Hypothalamus (tissue), 51 donors: ENCODE measurements at places on chromosomes 5 and 9.

DNA sequence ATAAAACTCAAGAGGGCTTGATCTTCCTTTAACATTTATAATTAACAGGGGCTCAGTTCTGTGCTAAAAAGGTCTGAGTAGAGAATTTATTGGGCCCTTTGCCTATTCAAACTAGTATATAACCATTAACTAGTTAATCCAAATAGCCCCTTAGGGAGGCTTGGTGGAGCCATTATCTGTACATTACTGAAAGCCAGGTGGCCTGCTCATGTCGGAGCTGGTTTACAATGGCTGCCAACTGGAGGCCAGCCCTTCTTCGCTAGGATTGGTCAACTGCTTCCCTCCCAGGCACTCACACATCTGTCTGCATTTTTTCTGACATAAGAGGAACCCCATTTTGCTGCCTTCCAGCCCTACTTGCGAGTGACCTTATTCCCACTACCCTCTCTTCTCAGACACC is 30.4 kb upstream of the NDFIP1 start:
- DNase-seq: no peak

DNA sequence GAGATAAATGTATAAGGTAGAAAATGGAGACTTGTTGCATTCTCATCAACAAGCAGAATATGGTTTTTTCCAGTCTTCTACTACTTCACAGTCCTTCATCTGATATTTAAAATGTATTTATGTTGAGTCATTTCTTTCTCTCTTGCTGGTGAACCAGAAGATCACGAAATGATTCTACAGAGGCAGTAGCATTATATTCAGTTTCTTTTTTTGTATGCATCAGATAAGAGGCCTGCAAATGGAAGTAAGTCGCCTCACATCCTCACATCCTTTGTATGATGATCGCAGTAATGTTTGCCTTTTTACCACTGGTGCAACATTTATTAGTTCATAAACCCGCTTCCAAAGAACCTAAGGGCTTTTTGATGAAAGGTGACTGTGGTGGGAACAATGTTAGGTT is 22.1 kb upstream of the IL13 start:
- DNase-seq: no peak

- no peak for DNase-seq
Observed at GRCh38 chr9:15416880-15417279, 5.8 kb upstream of the SNAPC3 start.

DNA sequence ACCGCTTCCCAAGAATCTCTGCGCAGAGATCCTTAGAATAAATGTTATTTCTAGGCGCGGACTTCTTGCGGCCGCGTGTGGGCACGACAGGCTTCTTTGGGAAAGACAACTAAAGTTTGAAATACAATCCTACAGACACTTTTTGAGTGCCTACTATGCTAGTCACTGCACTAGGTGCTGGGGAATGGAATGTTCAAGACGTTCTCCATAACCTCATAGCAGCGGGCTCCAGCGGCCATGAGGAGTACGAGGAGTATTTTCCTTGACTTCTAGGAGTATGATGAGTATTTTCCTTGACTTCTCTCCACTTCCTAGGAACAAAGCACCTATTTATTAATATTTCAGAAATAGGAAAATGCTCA is 636 bp upstream of the PWWP2A start:
- DNase-seq: no peak

DNA sequence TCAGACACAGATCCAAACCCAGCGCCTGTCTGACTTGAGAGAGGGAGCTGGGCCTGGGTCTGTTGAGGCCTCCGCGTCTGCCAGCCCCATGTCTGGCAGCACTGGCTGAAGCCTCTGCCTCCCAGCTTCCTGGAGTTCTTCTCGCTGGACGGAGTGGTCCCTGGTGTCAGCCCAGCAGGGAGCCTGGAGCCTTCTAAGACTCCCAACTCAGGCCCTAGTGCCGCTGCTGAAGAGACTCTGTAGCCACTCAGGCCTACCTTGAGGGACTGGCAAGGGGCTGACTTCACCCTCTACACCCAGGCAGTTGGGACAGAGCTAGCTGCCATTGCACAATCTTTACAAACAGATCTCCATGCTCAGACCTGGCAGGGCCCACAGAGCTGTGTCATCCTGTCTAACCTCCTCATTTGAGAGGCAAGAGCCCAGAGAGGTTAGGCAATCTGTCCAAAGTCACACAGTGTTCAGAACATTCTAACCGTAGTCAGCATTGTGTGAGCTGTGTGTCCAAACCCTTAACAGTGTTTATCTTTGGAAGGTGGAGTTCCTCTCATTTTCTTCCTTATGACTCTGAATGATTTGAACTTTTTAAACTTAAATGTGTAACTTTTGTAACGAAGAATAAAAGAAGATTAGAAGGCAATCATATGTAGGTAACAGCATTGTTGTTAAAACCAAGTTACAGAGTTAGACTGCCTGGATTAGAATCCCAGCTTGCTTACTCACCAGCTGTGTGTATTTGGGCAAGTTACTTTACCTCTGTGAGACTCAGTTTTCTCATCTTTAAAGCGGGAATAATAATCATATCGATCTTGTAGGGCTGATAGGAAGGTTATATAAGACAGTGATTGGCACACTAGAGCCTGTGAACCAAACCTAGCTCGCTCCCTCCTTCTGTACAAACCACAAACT is 4.6 kb upstream of the DUSP1 start:
- no peak for DNase-seq

DNA sequence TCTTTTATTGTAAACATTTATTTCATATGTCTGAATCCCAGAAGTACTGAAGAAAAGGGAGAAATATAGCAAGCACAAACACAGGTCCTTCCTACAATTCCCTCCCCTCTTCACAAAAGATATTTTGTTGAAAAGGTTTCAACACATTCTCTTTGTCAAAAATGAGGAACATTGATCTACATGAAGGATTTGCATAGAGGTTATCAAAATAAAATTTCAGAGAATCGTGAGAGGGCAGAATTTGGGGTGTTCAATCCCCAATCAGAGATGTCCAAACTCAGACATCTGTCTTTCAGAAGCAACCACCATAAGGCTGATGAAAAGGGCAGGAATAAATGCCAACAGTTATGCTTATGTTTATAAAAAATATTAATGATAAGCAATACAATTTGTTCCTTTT is 69.2 kb downstream of the MARCHF3 start:
- no peak for DNase-seq

DNA sequence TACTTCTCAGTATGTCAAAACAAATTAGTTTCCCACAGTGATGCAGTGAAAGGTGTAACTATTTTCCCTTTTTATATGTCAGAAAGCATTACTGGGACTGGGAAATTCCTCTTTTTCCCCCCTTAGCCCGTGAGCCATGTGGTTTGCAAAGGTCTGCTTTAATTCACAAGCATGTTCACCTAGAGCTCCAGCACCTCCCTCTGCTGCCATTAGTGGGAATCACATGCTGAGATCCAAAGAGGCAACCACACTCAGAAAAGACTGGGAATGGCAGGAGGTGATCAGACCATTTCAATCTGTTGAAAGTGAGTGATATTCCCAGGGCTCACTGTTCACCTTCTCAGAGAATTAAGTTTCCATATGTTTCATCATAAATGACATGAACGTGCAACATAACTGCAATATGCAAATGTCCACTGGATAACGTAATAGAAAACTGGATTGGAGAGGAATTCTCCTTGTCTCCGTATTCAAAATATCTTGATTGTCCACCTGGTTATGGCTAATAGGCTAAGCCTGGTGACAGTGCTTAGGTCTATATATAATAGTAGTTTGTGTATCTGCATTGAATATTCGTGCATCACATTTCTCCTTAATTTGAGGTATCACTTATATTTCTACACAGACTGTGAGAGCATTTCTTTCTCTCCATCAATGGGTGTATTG is 703.5 kb upstream of the WWC1 start:
- no peak for DNase-seq

- no peak for DNase-seq
Observed at GRCh38 chr9:131180454-131180853, 55.1 kb downstream of the NUP214 start.

DNA sequence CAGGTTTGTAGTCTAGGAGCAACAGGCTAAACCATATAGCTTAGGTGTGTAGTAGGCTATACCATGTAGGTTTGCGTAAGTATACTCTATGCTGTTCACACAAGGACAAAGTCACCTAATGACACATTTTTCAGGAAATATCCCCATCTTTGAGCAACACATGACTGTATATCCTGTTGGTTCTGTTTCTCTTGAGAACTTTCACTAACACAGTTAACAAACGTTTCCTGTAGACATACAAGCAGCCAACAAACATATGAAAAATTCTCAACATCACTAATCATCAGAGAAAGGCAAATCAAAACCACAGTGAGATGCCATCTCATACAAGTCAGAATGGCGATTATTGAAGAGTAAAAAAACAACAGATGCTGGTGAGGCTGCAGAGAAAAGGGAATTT is 68.2 kb downstream of the NR2F1-AS1 start:
- DNase-seq: no peak

GRCh38 chr5:55934115-55934613 is 60.6 kb downstream of the IL6ST start:
- no peak for DNase-seq

GRCh38 chr5:124352312-124352711 is 394.1 kb downstream of the ZNF608 start:
- DNase-seq: no peak

GRCh38 chr9:77463151-77463550 is 185.0 kb downstream of the GNA14 start:
- no peak for DNase-seq

DNA sequence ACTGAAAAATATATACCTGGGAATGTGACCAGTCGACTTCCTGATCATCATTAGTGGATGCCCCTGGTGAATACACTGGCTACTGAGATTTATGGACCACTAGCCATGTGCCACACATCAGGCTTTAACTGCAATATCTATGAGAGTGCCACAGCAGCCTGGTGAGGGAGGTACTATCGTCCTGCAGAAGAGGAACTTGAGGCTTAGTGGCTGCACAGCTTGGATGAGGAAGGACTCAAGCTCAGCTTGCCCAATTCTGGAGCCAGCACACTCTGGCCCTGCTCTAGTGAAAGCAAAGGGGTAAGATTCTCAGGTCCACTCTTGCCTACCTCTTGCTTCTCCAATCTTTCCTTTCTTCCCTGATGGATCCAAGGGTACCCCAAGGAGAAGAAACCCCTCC is 129.3 kb downstream of the ENTREP1 start:
- no peak for DNase-seq

- DNase-seq: no peak
Observed at GRCh38 chr9:82570226-82570625, 492.7 kb downstream of the RASEF start.

GRCh38 chr5:43078956-43079355 is 38.8 kb upstream of the ANXA2R start:
- DNase-seq: no peak

GRCh38 chr5:155529362-155529761 is 515.8 kb downstream of the KIF4B start:
- DNase-seq: no peak

DNA sequence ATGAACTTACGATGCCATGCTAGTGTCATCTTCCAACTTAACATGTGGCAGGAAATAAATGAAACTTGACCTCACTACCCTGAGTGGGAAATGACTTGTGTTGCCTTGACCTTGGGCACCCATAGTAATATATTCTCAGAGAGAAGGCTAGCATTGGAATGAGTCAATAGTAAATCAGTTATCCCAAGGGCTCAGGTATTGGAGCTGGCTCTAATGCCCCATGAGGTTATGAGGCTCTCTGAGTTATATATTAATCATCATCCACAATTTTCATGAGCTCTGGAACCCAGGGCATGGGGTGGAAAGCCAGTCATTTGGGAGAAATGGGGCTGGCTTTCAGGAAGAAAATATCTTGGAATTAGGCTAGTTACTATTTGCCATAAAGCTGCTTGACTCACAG is 42.4 kb upstream of the SMIM32 start:
- DNase-seq: no peak
